ENCODE measurements at places on chromosomes 12 and 14.

- DNase-seq: peak; percentile 97
These were observed 244.4 kb downstream of the ZFP36L1 start for GRCh38 chr14:68548194-68549076.

GRCh38 chr14:63848890-63849289 lies 3.9 kb upstream of the SYNE2 start:
- DNase-seq: no peak

GRCh38 chr12:6635856-6636531 lies at the start of gene LPAR5:
Gene LPAR5 (minus strand): TSS chr12:6635959. CDS start chr12:6621248, 14,711 bp downstream.
- no peak for DNase-seq

DNA sequence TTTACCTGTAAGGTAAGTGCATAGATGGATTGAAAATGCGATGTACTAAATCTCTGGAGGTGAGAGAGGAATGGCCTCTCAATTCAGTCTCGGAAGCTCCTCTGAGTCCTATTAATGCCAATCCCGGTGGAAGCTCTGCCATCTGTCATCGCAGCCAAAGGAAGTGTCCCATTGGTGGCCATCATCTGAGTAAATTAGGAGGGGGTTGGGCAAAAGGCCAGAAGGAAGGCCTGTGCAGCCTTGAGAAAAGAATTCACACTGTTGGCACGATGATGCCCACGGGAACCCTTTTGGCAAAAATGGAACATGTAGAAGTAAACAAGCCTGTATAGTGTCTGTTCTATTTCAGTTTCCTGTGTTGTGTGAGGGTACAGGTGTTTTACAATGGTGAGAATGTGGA lies 494.8 kb downstream of the NELL2 start:
- no peak for DNase-seq

- no peak for DNase-seq
These were observed 359.5 kb downstream of the VRK1 start for GRCh38 chr14:97156705-97157104.

- no peak for DNase-seq
These were observed 2.2 kb downstream of the SCARB1 start for GRCh38 chr12:124861492-124861891.

DNA sequence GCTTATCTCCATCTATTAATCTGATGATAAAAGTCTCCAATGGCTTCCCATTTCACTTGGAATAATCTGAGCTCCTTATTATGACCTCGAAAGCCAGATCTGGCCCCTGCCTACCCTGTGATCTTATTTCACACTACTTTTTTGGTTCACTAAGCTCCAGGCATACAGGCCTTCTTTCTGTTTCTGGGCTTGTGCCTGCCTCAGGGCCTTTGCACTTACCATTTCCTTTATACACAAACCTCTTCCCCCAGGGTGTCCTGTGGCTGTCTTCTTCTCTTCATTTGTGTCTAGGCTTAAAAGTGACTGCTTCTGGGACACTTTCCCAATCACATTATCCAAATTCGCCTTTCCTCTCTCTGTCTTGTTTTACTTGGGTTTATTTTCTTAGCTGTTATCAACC lies 478.8 kb downstream of the LRIG3 start:
- DNase-seq: no peak

GRCh38 chr12:109153821-109154441 lies 37.5 kb downstream of the ACACB start:
- DNase-seq: no peak

DNA sequence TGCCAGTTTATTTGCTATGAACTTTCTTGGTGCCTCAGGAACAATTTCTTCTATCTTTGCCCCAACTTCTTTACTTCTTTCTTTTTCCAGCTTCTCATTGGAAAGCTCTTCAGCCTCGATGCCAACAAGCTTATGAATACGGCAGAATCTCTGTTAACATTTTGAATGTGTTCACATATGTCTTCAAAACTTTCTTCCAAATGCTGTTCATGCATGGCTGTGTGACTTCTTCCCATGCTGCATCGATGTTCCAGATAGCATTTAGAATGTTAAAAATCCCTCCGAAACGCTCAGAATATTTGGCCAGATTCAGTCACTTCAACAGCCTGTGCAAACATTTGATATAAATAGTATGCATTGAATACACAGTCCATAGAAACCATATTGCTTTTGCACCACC lies 247.8 kb upstream of the ARID2 start:
- DNase-seq: no peak

- peak; percentile 37 for DNase-seq
These were observed at the start of gene GPR68 for GRCh38 chr14:91244501-91244901. Gene GPR68 (minus strand): TSS chr14:91244704. CDS start chr14:91235050, 9,654 bp downstream.

DNA sequence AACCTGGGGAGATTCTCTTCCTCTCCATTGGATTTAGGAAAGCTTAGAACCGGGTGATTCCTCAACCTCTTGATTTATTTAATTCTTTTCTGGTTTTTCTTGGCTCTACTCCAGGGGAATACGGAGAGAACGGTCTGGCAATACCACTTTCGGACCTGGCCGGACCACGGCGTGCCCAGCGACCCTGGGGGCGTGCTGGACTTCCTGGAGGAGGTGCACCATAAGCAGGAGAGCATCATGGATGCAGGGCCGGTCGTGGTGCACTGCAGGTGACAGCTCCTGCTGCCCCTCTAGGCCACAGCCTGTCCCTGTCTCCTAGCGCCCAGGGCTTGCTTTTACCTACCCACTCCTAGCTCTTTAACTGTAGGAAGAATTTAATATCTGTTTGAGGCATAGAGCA lies 67.6 kb downstream of the PTPN11 start:
- no peak for DNase-seq

DNA sequence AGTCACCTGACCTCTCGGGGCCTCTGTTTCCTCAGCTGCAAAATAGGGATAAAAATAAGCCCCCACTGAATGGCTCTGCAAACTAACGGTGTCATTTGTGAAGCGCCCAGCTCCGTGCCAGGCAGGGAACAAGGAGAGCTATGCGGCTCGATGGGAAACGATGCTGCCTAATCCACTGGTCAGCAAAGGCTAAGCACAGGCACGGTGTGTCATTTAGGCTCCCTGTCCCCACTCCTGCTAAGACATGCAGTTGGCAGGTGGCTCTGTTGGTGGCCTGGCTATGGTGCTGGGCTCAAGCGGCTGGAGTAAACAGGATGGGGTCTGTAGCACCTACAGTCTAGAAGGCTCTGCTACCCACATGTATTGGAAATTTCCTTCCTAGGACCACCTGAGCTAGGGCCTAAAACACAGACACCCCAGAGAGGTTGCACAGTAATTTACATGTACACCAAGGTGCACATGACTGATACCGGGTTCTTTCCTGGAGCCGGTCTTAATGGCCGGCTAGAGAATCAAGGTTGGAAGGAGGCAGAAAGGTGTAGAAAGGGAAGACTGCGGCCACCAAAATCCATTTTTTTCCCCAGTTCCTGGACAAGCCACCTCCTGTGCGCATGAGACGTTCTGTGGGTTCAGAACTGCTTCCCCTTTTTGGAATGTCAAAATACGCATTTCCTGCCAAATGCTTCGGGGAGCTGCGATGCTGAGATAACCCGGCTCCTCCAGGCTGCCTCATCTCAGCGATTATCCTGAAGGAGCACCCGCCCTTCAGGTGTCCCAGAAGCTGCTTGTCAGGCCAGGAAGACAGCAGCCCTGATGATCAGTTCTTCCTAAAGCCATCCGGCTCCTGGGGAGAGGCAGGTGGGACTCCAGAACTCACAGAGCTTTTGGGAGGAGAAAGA lies 1.0 kb downstream of the CACNA2D4 start:
- DNase-seq: no peak

DNA sequence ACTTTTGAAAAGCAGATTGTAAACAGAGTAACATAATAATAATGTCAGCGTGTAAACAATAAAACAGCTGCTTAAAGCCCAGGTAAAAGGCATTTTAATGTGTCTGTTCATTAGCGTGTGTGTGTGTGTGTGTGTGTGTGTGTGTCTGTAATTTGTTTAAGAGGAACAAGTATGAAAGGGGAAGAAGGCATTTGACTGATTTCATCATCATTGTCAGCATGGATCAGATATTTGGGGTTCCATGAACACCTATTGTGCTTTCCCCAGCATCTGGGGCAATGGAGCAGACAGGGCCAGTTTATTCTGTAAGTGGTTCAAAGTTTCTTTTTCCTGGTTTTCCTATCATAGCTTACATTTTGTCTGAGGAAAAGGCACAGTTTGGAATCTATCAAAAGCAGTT lies 28.9 kb downstream of the SLC25A21 start:
- DNase-seq: no peak

GRCh38 chr12:127245009-127245408 lies 1022.0 kb upstream of the TMEM132C start:
- no peak for DNase-seq

DNA sequence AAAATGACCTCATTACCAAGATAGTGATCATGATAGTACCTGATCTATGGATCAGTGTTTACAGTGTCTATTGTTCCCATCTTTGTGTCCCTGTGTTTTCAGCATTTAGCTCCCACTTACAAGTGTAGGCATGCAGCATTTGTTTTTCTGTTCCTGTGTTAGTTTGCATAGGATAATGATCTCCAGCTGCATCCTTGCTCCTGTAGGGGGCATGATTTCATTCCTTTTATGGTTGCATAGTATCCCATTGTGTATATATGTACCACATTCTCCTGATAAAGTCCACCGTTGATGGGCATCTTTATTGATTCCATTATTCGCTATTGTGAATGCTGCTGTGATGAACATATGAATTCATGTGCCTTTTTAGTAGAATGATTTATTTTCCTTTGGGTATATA lies 215.4 kb upstream of the NAV3 start:
- DNase-seq: no peak

GRCh38 chr12:47551426-47551851 lies 154.4 kb downstream of the RPAP3 start:
- DNase-seq: peak; percentile 14

DNA sequence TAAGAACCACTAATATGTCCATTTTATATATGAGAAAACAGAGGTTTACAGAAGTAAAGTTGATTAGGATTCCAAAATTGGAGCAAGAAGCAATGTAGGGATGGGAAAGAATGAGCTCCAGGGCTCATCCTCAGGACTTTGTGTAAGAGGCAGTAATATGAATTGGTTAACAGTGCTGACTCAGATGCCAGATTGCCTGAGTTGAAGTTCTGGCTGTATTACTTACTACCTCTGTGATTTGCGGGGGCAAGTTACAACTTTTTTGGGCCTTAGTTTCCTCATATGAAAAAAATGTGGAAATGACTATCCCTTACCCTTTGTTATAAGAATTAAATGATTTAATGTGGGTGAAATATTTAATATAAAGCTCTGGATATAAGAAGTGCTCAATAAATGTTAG lies 35.1 kb upstream of the PPP2R5E start:
- no peak for DNase-seq

DNA sequence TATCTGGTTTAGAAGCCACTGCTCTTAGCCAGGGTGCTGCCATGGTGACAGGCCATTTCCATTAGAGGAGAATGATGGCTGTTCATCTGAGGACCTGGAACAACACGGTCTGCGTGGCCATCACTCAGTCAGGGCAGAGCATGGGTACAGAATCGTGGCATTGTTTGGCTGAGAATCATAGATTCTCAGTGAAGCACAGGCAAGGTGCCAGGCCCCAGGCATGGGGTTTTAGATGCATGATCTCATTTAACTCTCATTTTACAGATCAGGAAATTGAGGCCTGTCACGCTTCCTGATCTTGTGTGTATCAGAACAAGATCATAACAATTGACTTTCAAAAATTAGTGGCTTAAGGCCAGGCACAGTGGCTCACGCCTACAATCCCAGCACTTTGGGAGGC lies 26.8 kb upstream of the IRF2BPL start:
- no peak for DNase-seq

- DNase-seq: no peak
These were observed 234.7 kb downstream of the BCAT1 start for GRCh38 chr12:24714237-24714636.

DNA sequence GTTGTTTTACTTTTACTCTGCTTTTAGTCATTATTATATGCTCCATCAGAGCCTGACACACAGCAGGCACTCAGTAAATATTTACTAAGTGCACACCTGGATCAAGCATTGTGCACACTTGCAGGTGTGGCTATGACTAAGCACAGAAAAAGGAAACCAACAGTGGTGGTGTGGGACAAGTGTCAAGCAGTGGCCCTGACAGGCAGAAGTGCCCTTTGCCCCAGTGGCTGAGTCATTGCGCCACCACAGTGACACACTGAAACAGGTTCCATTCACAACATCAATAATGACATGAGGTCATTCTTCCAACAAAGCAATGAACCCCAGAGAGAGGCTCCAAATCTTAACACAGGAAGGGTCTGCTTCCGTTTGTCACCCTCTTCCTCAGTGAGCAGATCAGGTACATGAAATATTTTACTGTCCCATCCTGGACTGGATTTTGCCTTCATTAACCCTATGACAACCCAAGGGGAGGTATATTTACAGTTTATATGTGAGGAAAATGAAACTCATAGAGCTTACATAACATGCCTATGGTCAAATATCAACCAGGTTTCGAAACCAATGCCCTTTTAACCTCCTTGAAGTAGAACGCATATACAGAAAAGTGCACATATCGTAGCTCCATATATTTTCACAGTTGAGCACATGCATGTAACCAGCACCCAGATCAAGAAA lies 82.6 kb upstream of the GTF2A1 start:
- DNase-seq: no peak

DNA sequence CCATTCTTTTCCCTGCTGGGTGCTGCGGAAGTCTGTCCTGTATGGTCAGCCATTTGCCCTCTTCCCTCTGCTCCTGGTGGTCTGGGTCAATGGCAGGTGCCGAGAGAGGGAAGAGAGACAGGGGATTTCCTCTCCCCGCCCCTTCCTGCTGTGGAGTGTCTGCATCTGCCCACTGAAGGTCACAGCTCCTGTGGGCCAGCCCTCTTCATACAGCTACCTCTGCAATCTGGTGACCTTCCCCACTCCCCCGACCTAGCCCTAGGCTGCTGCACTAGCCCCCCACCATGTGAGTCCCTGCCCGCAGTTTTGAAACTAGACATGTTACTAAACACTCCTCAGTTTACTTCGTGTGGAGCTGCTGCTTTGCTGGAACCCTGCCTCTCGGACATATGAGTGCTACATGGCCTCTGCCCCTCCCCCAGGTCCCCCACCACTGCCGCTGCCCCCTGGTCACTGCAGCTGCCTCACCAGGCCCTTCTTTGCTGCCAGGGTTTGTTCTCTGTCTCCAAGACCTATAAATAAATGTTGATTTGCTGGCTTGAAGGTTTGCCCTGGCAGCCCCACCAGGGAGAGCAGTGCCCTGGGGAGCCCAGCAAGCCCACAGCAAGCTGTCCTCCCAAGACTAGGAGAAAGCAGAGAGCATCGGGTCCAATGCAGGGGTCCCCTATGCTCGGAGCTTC lies 102.9 kb downstream of the DPF3 start:
- DNase-seq: no peak

DNA sequence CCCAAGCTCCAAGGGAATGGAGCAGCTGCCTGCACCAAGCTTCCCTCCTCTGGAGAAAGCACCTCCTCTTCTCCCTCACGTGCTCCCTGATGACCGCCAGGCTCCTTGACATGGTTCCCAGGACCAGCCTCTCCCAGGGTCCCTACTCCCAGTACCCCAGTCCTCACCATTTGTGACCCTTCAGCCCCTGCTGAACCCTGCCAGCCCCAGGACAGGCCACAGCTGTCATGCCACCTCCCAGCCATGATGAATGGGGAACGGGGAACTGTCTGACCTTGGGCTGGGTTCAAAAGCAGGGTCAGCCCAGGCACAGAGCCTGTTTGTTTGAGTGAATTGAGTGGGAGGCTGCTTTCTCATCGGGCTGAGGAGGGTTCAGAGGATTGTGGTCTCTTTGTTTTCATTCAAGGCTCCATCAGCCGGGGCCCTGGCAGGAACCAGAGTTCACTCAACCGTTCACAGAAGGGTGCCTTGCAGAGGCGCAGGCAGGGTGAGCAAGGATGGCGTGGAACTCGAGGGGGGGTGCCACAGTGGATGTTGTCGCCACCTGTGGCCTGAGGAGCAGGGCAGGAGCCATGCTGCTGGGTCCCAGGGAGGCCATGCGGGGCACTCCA lies 344.5 kb upstream of the SFSWAP start:
- no peak for DNase-seq
